ENCODE measurements at places on chromosomes 5 and 9.

DNA sequence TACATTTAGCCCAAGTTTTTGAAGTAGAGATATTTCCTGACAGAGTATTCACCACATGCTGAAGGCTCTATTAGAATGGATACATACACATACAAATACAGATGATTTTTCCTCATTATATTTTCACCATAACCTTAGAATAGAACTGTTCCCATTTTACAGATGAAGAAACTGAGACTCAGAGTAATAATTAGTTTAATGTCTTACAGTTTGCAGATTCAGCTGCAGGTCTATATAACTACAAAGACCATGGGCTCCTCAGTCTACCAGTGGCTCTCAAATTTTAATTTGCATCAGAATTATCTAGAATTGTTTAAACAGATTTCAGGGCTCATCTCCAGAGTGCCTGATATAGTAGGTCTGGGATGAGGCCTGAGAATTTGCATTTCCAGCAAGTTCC lies 64.4 kb downstream of the GRAMD2B start:
- no peak for DNase-seq

DNA sequence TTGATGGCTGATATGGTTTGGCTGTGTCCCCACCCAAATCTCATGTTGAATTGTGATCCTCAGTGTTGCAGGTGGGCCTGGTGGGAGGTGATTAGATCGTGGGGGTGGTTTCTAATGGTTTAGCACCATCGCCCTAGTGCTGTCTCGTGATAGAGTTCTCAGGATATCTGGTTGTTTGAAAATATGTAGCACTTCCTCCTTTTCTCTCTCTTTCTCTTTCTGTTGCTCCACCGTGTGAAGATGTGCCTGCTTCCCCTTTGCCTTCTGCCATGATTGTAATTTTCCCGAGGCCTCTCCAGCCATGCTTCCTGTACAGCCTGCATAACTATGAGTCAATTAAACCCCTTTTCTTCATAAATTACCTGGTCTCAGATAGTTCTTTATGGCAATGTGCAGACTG lies 111.6 kb downstream of the SREK1 start:
- no peak for DNase-seq

DNA sequence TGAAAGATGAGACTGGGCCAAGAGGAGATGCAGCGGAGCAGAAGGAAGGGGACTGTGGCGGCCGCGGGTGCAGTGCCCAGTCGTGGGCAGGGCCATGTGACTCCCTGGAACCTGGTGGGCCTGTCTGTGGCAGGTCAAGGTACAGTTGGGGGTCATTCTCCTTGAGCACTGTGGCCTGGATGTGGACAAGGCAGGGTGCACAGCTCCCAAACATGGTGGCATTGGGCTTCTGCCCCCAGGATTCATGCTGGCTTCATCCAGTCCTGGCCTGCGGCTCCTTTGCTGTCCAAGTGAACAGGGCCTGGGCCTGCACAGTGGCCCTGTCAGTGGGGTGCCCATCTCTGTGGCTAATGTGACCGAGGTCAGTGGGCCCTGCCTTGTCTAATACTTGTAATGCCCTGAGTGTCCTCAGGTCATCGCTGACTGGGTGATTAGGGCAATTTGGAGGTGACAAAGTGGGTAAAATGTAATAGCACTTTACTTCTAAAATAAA lies 39.9 kb downstream of the CEP72 start:
- no peak for DNase-seq

DNA sequence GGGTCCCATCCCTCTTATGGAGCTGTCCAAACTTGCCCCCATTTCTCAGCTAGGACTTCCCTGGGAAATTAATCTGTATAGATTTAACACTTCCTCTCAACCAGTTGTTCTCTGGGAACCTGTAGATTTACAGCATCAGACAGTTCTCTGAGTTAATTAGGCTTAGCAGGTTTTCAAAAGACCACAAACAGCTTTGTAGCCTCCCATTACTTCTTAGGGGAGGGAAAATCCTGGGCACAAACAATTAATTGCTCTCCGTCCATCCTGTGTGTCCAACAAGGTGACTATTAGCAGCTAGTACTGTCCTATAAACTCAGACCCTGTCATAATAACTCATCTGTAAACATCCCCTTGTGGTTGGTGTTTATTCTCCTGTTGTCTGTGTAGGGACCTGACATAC lies 197.9 kb downstream of the GOLPH3 start:
- DNase-seq = no peak

- no peak for DNase-seq
Observed at GRCh38 chr9:68919661-68920060, 94.3 kb downstream of the PRKACG start.

- DNase-seq = no peak
Observed at GRCh38 chr5:152730176-152730575, 325.1 kb upstream of the NMUR2 start.

- no peak for DNase-seq
Observed at GRCh38 chr9:27053369-27054022, 48.0 kb upstream of the LRRC19 start.

GRCh38 chr9:108258640-108259039 lies 597.1 kb downstream of the ACTL7B start:
- no peak for DNase-seq

DNA sequence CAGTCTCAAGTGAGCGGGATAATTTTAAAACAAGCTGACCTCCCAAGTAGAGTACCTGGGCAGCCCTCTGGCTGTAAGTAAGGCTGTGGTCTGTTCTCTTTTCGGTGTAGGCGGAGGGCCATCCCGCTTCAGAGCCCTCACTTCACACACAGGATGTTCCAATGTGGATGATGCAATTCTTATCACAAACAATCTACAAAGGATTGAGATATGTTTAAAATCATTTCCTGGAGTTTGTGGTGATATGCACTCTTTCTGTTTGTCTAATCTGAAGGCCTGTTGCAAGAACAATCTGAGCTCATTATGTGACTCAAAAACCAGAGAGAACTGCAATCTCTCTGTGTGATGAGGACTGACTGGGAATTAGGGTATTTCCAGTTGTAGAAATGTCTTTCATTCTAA lies 42.5 kb downstream of the ITGA2 start:
- no peak for DNase-seq

- no peak for DNase-seq
Observed at GRCh38 chr9:16458696-16459420, 411.6 kb downstream of the BNC2 start.

- DNase-seq = no peak
Observed at GRCh38 chr5:167512111-167512510, 779.3 kb upstream of the WWC1 start.

- DNase-seq = no peak
Observed at GRCh38 chr9:89323390-89323789, 5.1 kb downstream of the SECISBP2 start.

- no peak for DNase-seq
Observed at GRCh38 chr5:143613329-143613728, 198.6 kb upstream of the HMHB1 start.

GRCh38 chr9:13847270-13847669 lies 466.7 kb downstream of the NFIB start:
- DNase-seq = no peak

- DNase-seq = no peak
Observed at GRCh38 chr9:75644649-75645048, 245.8 kb upstream of the PCSK5 start.

GRCh38 chr5:139745800-139746690 lies 49.6 kb upstream of the PSD2 start:
- DNase-seq = peak; percentile 27

DNA sequence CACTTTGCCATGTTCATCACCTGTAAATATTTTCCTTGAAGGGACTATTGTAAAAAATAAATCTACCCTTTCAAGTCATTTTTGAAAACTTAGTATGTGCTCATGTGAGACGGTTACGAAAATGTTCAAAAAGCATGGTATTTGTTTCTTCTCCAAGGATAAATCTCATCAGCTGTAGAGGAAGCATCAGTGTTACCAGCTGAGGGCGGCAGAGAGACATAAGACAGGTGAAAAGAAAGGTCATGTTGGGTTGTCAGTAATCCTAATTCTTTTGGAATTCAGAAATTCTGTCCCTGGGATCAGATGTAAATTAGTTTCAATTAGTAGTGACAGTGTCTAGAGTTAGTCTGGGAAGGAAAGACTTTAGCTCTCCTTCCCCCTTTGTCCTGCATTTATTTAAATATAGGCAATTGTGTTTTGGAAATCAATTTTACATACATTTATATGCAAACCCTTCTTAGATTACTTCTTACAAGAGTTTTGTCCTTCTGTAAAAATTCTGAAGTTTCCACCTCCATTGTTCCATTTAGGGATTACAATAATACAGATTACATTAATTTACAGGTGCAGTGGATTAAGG lies 791.9 kb upstream of the CDH6 start:
- no peak for DNase-seq

- DNase-seq = no peak
Observed at GRCh38 chr5:32387841-32388240, 56.7 kb downstream of the ZFR start.

DNA sequence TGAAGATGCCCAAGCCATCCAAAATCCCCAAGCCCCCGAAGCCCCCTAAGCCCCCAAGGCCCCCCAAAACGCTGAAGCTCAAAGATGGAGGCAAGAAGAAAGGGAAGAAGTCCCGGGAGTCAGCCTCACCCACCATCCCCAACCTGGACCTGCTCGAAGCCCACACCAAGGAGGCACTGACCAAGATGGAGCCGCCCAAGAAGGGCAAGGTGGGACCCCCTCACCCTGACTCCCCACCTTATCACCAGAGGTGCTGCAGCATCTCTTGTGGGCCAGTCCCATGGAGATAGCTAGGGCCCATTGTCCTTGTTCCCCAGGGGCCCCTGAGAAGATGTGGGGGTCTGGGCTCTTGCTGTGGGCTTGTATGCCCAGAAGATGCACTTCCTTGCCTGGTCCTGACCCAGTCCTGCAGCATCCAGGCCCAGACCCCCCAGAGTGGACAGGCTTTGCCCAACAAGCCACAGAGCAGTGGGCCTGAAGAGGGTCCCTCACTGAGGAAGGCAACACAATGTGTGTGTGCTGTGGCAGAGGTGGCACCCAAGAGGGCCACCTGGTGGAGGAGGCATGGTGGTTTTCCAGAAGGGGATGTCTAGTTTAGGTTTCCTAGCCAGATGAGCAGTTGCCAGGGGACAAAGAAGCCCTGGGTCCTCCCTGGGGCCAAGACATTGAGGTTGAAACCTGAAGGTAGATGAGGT lies 84.1 kb downstream of the PHF2 start:
- DNase-seq = no peak

DNA sequence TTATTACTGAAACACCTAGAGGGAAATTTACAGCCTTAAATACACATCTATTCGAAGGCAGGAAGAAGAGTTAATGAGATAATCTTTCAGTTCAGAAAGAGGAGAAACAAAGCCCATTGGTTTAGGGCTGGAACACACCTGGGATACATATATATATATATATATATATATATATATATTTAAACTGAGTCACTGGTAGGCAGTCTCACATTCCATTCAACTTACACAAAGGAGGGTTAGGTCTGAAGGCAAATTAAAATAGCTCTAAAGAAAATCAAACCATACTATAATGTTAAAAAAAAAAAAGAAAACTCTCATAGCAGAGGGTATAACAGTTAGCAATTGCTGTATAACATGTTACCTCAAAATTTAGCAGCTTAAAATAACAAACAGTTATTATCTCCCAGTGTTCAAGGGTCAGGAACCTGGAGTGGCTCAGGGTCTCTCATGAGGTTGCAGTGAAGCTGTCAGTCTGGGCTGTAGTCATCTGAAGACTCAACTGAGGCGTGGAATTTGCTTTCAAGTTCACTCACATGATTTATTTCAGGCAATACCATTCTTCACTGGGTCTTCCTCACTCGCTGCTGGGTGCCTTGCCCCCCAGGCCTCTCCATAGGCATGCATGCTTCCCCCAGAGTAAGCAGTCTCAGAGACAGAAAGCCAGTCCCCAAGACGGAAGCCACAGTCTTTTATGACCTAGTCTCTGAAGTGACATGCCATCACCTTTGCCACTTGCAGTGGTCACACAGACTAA lies 332.8 kb downstream of the NSG2 start:
- DNase-seq = no peak

DNA sequence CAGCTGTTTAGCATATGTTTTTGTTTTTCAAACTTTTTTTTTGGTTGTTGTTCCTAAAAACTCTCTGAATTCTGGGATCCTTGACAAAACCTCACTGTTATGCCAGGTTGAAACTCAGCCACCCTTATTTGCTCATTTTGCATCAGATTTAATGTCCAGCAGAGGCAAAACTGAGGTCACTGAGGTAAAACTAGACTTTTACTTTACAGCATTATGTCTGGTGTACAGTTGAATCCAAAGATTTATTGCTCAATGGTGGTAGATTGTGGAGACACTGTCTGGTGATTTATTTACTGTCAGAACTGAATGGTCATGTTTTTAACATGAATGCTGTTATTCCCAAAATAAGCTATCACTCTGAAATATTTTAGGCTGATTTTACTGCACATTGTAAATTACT lies 87.9 kb downstream of the FBXL7 start:
- DNase-seq = no peak

- no peak for DNase-seq
Observed at GRCh38 chr5:22596404-22596970, 256.7 kb downstream of the CDH12 start.

DNA sequence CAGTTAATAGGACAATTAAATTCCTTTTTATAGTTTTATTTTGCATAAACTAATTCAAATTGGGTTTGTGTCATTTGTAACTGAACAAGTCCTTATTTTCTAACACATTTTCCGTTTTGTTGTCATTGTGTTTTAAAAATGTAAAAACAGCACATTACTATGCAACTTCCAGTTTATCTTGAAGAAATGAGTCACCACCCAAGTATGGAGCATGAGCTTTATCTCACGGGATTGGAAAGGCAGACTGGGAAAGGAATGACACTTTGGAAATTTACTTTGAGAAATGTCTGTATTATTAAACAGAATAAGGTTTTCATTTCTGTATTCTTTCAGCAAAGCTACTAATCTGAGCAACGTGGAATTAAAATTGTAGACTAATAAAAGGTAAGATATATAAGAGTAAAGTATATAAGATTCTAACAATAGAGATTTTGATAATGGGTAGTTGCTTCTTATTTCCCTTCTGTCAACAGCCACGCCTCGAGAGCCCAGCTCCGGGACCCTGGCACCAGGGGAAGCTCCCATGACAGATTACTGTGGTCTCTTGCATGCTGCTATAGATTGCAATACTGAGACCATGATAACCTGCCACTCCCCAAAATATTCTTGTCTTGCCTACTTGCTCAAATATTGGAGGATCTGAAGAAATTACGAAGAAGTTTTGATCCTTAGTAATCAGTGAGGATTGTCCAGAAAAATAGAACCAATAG lies 433.1 kb downstream of the CHSY3 start:
- no peak for DNase-seq

GRCh38 chr5:1179383-1179715 lies 22.0 kb upstream of the SLC6A19 start:
- no peak for DNase-seq

- DNase-seq = no peak
Observed at GRCh38 chr5:97133101-97133500, 9.3 kb downstream of the LIX1 start.

- no peak for DNase-seq
Observed at GRCh38 chr5:61582205-61582820, 250.3 kb downstream of the ZSWIM6 start.

- DNase-seq = no peak
Observed at GRCh38 chr5:80150731-80151130, 105.1 kb downstream of the SERINC5 start.

All from effector CD4-positive, alpha-beta T cell (primary cell).